ENCODE measurements at places on chromosomes 7 and 10.

DNA sequence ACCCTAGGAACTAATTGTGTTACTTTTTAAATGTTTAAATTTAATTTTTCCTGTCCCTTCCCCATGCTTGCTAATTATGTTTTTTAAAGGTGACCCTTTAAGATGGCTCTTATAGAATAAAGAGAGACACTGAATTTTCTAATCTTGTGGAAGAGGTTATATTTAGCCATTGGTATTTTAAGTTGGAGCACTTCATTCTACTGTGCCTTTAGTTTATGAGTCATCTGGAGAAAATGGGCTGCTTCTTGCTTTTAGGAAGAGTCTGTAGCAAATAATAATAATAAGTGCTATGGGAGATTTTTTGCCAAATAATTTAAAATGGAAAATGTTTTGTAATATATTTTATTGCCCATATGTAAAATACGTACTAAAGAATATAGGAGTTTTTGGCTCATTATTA lies 139.7 kb downstream of the ADK start:
- DNase-seq, result no peak

DNA sequence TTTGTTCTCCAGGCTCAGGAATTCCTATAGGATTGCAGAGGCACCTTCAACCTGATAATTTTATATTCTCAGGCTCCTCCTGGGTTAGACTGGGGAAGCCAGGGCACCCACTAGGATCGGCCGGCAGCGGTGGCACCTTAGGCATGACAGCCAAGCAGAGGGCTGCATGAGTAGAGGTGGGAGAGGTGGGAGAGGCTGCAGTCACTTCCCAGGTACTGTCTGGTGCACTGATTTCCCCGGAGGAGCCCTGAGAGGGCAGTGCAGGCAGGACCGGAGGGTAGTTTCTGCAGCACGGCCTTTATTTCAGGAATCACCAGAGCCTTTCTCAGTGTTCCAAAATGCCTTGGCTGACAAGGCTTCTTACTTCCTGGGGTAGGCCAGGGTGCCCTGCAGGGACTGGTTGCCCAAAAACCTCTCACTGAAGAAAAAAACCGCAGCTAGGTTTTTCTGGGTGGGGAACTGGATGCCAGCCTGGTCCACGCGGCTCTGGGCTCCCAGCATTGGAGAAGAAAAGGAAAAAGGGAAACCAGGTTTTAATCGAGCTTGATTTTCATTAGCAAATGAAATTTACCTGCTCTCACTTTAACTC lies 3.6 kb upstream of the HOXA13 start:
- no peak for DNase-seq

GRCh38 chr10:68261132-68261856 lies 29.4 kb upstream of the ATOH7 start:
- no peak for DNase-seq

DNA sequence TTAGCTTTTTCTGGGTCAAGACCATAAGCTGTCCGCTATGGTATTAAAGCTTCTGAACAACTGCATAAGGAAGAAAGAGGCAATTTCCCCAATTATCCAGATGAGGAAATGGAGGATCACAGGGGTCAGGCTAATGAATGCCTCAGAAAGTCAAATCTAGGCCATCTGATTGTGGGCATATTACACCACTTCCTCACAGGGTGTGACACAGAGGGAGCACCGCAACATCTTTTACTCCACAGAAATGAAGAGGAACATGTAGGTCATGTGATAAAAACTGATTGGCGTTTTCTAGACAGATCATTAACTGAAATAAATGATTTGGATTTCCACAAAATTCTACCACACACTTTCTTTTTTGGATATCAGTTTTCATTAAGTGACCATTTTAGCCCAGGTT lies 384.4 kb downstream of the PARD3 start:
- DNase-seq, result no peak

DNA sequence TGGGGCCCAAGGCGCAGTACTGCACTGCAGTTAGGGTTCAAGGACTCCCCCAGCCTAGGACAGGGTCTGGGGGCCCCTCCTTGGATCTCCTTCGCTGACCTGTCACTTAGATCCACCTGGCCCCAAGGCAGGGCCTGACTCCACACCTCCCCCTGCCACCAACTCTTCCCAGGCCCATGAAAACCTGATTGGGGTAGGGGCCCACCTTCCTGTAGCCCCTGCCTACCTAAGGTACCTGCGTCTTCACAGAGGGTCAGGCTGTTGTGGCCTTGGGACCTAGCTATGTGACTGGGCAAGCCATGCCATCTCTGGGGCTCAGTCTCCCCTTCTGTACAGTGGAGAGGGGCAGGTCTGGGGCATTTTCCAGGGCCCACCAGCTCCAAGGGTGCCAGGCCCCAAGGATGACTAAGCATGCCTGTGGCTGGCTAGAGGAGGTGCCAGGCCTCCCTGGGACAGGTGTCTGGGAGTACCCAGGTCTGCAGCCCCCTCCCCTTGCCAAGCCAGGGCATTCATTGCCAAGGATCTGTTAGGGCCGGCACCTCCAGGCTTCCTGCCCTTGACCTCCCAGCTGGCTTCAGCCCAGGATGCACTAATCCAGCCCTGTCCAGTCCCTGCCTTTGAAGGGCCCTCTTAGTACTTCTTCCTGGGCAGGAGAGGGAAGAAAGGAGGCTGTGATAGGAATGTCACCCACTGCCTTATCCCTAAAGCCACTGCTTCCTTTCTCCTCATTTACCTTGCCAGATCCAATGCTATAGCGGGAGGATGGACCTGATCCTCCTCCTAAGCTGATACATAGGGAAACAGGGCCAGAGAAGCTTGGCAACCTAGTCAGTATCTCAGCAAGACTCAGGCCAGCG lies 1.3 kb downstream of the LIMK1 start:
- DNase-seq, result no peak

DNA sequence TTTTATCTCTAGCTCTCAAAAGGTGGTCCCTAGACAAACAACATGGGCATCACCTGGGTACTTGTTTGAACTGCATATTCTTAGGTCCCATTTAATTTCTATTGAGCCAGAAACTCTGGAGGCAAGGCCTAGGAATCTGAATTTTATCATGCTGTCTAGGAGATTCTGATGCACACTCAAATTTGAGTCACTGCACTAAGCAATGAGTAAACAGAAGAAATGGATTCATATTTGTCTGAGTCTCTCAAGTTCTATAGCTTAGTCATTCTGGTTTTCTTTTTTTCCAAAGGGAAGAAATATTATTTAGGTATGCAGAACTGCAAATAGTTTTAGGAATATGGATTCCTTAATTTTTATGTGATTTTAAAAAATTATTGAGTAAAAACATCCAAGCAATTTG lies 185.5 kb downstream of the SEMA3A start:
- DNase-seq, result no peak

GRCh38 chr7:148042935-148043631 lies 547.5 kb upstream of the C7orf33 start:
- no peak for DNase-seq

GRCh38 chr10:61896854-61897661 lies 4.4 kb upstream of the ARID5B start:
- DNase-seq, result peak; percentile 86

- DNase-seq, result no peak
These were observed 317.8 kb upstream of the MTPN start for GRCh38 chr7:136294977-136295376.

DNA sequence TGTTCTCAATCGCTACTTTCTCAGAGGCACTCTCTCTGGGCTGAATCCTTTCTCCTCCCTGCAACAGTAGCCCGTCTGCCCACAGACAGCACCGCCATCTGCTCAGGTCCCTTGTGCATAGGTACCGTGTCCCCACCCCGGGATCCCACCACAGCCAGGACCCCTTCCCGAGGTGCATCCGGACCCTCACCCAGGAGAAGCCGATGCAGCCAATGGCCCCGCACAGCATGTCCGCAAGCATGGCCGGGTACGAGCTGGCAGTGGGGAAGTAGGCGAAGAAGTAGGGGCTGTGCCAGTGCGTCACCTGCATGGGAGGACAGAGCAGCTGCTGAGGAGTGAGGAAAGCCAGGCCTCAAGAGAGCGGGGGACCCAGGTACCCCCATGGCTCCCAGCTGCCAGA lies 25.5 kb downstream of the DDC start:
- no peak for DNase-seq

- DNase-seq, result no peak
These were observed 105.5 kb downstream of the CDH23 start for GRCh38 chr10:71502190-71502589.

- no peak for DNase-seq
These were observed 573.1 kb upstream of the FOXK1 start for GRCh38 chr7:4108951-4109350.

GRCh38 chr10:75269605-75270004 lies 33.8 kb upstream of the COMTD1 start:
- no peak for DNase-seq

GRCh38 chr7:41760293-41760692 lies 57.4 kb upstream of the INHBA start:
- DNase-seq, result no peak

GRCh38 chr7:24455813-24456525 lies 117.3 kb upstream of the PALS2 start:
- peak; percentile 28 for DNase-seq

GRCh38 chr10:42755028-42755451 lies 27.6 kb upstream of the BMS1 start:
- DNase-seq, result no peak

DNA sequence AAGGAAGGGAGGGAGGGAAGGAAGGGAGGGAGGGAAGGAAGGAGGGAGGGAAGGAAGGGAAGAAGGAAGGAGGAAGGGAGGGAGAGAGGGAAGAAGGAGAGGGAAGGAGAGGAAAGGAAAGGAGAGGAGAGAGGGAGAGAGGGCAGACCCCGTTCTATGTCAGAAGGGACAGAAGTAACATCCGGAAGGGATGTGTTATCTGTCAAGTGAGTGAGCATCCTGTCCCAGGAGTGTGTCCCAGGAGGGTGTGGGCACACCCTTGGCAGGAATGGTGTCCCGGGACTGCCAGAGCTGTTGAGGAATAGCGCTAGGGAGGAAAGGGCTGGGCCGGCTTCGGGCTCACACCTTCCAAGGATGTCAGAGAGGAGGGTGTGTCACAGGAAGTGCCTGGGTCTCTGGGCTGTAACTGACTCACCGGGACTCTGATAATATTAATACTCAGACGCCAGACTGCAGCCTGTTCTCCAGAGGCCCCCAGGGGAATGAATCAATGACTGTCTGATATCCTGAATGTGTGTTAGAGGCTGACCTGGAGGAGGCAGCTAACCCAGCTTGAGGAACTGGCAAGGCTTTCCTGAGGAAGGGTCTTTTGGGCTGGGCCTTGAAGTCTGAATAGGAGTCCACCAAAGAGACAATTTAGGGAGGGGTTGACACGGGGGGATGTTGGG lies 125.6 kb upstream of the TNRC18 start:
- no peak for DNase-seq

- no peak for DNase-seq
These were observed 220.0 kb upstream of the MBL2 start for GRCh38 chr10:52992567-52992966.

DNA sequence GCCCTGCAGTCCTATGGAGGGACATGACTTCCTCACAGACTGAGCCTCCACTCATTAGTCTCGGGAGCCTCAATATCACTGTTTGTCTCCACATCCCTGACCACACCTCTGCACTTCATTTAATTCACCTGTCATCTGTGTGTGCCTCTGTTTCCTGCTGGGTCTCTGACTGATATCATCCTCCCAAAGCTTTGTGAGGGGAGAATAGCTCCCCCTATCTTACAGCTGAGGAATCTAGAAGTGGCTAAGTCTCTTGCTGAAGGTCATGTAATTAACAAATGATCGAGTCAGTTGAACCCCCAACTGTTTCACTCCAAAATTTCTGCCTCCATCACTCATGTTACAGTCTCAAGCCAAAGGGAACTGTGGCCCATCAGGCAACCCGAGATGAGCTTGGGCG lies 5.5 kb upstream of the CPXM2 start:
- DNase-seq, result no peak

DNA sequence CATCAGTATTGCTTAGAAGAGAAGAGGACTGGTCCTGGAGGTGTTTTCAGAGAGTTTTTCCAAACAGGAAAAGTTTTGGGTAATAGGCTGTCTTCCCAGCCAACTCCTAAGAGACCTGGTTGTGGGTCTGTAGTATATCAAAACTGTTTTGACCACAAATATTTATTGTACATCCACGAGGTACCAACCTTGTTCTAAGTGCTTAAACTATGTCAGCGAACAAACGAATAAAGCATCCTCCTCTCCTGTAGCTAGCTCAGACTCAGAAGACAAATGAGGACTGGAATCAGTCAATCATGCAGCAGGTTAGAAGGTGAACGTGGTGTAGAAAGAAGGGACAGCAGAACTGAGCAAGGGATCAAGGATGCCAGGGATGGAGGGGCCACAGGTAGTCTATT lies 61.6 kb upstream of the MKI67 start:
- no peak for DNase-seq

DNA sequence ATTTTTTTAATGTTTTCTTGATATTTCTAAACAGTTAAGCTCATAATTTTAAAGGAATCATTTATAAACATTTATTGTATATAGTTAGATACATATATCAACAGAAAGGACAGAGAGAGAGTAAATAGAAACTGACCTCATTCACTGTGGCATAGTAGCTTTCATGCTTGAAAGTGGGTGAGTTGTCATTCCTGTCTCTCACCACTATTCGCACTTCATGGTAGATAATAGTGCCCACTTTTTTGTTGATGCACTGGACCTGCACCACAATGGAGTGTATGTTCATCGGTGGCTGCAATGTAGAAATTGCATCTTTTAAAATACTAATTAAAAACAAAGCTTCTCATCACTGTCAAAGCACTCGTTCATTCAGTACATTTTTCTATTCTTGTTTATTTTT lies 432.0 kb downstream of the PCDH15 start:
- DNase-seq, result no peak

DNA sequence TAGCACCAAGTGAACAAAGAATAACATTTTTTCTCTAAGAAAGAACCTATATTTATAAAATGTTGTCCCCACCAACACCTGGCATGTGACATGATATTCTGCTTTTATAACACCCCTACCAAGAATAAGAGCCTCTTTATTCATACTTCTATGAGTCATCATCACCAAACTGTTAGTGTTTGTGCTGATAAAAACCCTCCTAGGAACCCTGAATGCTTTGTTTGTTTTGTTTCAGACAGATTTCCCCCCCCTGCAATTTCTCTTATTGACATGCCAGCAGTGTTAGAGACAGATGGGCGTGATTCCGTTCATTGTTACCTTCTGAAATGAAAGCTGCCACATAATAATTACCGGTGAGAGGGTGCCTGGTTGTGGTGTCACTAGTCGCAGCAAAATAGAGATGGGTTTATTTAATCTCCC lies 651.1 kb downstream of the SORCS1 start:
- no peak for DNase-seq

GRCh38 chr7:94300176-94300835 lies 94.4 kb upstream of the COL1A2 start:
- no peak for DNase-seq

DNA sequence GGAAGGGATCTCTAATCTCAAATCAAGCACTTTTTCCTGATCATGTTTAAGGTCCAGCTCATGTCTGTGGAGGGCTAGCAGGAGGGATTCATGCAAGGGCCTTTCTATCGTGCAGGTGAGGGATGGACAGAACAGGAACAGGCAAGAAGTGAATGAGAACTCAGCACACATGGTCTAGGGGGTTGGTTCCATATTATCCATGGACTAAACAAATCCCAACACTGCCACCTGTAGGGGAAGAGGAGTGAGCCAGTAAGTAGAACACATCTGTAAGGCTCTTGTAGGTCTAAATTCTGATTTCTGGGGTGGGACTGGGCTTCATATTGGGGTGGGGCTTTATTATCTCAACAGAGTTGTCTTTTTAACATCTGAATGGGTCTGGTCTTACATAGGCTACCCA lies 138.0 kb upstream of the TARP start:
- DNase-seq, result no peak

GRCh38 chr10:132232023-132232951 lies 45.5 kb downstream of the DPYSL4 start:
- DNase-seq, result no peak

- DNase-seq, result peak; percentile 37
These were observed 214.4 kb downstream of the CREB5 start for GRCh38 chr7:28626624-28627262.

- DNase-seq, result no peak
These were observed 36.1 kb downstream of the GRK5 start for GRCh38 chr10:119243488-119243887.
